ENCODE measurements at places on chromosomes 6 and 20.

GRCh38 chr6:156582509-156582992, 194.6 kb upstream of the ARID1B start:
- DNase-seq: no peak

- no peak for DNase-seq
Measured at GRCh38 chr20:63555661-63556381, 1.9 kb downstream of the FNDC11 start.

- DNase-seq: no peak
Measured at GRCh38 chr6:2854396-2854982, 12.8 kb upstream of the SERPINB1 start.

- no peak for DNase-seq
Measured at GRCh38 chr6:45169815-45170214, 158.3 kb upstream of the RUNX2 start.

DNA sequence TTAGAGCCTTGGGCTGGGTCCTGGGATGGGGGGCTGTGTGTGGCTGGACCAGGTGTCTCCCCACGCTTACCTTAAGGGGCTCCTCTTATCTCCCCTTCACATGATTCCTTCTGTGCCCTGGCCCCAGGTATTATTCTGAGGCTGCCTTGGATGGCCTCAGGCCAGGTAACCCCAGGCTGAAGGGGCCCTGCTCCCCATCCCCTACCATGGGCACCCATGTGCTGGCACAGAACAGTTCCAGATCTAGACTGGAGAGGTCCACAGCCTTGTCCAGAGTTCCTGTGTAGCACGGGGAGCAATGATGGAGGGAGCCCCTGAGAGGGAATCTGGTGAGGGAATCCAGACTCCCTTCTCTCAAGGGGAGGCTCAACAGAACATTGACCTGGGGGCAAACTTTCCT, 32.1 kb downstream of the MOCS1 start:
- no peak for DNase-seq

DNA sequence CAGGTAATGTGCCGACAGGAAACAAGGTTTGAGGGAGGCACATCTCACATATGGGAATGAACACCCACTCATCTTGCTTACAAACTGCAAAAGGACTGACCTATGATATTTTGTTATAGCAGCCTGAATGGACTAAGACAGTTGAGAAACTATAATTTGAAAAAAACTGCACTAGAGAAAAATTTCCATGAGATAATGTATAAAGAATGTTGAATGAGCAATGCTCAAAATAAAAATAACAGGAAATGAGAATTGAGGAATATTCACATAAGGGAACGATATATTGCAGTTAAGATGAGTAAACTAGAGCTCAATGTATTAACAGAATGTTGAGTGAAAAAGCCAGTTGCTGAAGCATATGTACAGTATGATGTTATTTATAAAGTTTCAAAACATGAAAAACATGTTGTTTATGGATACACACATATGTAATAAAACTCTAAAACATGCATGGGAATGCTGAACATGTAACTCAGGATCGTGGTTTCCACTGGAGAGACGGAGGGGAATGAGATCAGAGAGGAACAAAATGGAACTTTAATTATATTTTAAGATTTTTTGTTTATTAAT, 6.3 kb upstream of the TBC1D22B start:
- DNase-seq: no peak

DNA sequence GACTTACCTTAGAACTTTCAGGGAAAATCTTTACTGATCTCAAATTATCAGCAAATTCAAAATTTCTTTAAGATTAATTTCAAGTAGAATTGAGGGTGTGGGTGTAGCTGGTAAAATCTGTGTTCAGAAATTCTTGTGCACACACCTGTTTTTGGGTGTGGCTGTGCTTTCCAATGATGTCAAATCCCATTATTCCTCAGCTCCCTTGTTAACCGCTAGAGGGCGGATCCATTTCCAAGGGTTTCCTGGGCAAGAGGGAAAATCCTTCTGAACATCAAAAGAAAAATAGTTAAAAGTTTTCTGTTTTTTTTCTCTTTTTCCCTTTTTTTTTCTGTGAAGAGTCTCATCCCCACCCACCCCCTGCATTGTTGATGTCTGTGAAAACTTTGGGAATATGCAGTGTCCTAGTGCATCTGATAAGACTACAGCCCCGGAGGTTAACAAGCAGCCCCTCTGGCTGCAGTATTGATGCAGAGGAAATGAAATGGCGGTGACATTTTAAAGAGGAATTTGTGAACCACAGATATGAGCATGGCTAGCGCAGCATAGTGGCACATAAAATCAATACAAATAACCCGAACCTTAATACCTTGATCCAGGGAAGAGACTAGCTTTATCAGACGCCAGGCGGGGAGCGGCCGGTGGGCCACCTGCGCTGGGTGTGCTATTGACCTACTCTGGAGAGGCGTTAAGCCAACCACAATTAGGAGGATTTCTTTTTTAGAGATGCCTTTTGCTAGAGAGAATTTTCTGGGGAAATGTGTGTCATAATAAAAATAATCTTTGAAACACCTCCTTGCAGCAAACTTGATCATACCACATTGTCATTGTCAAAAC, 130.9 kb downstream of the FOXA2 start:
- no peak for DNase-seq

GRCh38 chr20:46359233-46359751, 47.1 kb downstream of the ELMO2 start:
- no peak for DNase-seq

DNA sequence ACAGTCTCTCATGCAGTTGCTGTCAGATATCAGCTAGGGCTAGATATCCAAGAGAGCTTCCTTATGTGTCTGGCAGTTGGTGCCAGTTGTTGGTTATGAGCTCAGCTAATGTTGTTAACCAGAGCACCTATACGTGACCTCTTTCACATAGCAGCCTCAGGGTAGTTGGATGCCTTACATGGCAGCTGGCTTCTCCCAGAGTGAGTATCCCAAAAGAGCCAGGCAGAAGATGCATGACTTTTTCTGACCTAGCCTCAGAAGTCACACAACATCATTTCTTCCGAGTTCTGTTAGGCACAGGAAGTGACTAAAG, 175.7 kb downstream of the VEGFA start:
- DNase-seq: no peak

DNA sequence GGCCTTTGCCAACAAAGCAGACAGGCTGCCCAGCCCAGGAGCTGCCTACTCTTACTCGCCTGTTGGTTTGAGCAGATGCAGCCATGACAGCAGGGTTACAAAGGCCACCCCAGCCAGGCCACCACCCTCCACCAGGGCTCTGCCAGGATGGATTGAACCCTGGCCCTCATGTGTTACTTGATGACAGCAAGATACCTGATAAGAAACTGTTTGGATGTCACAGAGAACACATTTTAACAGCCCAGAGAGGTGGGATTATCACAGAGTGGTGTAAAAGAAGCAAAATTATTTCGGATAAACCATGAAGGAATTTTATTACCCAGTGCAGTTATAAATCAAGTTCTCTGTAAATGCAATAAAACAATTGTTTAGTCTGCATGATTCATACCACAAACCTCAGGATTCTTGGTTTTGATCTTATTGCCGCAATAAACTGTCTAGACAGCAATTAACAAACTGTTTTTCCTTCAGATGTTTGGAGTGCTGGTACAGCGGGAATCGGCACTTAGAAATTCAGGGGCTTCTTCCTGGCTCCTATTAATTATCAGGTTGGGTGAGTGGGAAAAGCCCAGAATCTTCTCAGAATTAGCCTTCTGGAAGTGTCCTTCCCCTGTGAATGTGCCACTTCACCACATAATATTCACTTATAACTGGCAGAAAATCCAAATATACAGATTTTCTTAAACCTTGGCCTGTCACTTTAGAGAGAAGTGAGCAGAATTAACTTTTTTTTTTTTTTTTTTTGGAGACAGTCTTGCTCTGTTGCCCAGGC, 58.0 kb upstream of the SALL4 start:
- DNase-seq: no peak

- peak; percentile 38 for DNase-seq
Measured at GRCh38 chr6:35594503-35595186, 81.9 kb upstream of the TULP1 start.

GRCh38 chr6:15392182-15392581, 146.3 kb downstream of the JARID2 start:
- no peak for DNase-seq

DNA sequence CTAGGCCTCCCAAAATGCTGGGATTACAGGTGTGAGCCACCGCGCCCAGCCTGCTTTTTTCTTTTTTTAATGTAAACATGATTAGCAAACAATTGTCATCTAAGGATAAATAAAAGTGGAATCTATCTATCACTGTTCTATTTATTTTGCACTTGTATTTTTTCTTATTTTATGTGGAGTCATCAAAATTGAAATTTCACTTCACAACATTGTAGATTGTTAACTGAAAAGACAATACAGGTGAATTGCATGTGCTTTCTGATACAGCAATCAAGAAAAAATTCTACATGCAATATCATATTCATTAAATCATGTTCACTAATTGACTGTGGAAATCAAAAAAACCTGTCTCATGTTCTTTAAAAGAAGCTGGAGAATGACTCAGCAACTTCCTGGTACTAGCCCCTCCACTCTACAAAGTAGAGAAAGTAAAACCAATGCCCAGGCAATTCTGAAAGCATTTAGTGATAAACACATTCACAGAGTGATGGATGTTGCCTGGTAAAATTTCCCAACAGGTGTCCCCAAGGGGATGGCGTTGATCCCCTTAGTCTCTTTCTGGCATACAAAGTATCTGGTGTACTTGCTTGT, 10.7 kb upstream of the RFX6 start:
- DNase-seq: no peak

DNA sequence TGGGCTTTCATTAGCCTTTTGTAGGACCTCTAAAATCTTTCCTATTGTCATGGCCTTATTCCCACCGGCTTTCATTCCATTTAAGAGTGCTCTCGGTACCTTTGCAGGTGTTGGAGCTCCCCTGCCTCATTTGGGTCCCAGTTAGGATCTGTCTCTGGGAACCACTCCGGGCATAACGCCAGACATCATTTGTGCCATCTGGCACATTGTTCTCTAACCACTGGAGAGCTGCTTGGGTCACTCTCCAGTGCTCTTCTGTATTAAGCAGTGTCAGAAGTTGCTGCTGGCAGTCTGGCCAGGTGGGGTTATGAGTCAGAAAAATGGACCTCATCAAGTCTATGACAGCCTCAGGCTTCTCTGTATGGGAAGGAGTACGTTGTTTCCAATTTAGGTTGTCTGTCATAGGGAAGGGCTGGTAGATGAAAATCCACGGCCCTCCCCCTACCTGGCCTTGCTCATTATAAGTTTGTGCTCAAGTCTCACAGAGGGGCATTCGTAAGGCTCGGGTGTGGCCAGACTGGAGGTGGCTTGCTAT, 62.9 kb upstream of the MOCS1 start:
- DNase-seq: no peak

- no peak for DNase-seq
Measured at GRCh38 chr6:99349171-99350141, at the start of gene FAXC. Gene FAXC, minus strand, starts transcription at chr6:99349674. Its CDS starts 302 bp downstream, at chr6:99349372.

Measured in T-helper 2 cell (primary cell).